ENCODE measurements at places on chromosomes 5 and 9.
A peak's percentile ranks its signal among the peaks of the same experiment; 100 is the strongest.

DNA sequence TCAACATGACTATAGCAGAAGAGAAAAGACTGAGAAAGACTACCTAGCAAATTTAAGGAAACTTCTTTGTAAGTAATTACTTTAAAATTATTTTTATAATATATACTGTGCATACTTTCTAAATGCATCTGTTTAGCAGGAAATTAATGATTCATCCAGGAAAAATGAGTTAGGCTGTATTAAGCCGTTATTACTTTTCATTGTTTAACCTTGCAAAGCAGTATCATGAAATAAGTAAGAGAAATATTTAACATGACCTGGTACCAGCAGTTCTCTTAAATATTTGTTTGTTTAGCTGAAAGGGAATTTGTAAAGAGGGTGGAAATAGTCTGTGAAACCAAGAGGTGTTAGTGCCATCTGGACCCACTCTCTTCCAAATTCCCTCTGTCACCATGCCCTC, 175.0 kb downstream of the GNAQ start:
- DNase-seq, result no peak

GRCh38 chr5:73019766-73020165, 63.9 kb downstream of the FCHO2 start:
- no peak for DNase-seq

DNA sequence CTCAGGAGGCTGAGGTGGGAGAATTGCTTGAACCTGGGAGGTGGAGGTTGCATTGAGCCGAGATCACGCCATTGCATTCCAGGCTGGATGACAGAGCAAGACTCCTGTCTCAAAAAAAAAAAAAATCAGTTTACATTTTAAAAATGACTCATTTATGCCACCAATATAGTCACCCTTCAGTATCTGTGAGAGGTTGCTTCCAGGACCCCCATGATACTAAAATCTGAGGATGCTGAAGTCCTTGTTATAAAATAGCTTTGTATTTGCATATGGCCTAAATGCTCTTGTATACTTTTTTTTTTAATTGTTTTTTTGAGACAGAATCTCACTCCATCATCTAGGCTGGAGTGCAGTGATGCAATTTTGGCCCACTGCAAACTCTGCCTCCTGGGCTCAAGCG, 5.8 kb downstream of the OCLN start:
- no peak for DNase-seq

DNA sequence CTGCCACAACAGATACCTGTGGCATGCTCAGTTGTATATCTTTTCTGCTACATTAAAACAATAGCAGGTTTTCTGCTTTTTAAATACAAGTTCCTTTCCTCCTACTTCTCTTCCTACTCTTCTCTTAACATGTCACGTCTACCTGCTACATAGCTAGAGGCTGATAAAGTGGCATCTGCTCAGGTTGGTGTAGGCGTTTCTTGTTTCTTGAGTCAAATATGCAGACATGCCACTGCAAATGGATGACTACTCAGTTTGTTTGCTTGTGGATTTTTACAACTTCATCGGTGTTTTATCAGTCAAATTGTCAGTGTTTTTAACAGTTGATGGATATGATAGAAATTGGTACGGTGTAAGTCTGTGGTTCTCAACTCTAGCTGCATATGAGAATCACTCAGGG, 525.7 kb downstream of the TLE4 start:
- no peak for DNase-seq

DNA sequence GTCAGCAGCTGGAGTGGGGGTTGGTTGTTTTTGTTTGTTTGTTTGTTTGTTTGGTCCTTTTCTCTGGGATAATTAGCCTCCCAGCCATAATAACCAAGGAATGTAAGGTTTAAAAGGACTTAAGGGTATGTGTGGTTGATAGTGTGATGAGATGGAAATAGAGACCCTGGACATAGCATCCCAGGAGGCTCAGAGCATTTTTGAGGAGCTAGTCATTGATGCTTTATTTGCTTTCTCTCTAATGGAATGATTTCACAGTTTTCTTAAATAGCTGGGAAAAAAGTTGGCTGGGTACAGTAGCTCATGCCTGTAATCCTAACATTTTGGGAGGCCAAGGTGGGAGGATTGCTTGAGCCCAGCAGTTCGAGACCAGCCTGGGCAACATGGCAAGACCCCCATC, 45.1 kb downstream of the TTC1 start:
- DNase-seq, result no peak

- DNase-seq, result no peak
Measured at GRCh38 chr5:133494232-133494922, 118.0 kb downstream of the FSTL4 start.

DNA sequence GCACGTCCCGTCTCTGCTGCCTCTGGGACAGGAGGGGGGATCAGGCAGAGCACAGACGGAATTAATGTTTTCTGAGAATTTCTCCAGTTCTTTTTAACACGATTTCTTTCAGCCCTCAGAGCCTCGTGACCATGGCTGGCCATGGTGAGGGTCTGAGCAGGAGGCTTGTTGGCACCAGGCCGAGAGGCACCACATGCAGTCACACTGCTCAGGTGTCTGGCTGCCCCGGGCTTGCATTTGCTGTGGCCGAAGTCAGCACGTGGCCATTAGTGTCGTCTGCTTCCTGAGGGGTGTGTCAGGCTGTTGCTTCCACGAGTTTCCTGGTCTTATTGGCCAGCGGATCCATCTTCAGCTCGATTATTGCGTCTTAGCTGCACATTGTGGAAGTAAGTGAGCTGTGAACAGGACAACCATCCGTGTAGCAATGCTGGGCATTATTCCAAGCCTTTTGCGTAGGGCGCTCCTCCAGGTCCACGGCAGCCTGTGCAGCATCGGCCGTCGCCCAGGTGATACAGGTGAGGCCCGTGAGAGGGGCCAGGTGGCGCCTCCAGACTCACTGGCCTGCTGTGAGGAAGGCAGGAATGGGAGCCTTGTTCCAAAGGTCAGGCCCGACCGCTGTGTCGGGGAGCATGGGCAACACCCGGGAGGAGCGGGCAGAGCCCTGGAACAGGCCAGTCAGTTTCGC, 114.2 kb upstream of the CACNA1B start:
- no peak for DNase-seq

- no peak for DNase-seq
Measured at GRCh38 chr9:12414514-12414913, 278.7 kb upstream of the TYRP1 start.

DNA sequence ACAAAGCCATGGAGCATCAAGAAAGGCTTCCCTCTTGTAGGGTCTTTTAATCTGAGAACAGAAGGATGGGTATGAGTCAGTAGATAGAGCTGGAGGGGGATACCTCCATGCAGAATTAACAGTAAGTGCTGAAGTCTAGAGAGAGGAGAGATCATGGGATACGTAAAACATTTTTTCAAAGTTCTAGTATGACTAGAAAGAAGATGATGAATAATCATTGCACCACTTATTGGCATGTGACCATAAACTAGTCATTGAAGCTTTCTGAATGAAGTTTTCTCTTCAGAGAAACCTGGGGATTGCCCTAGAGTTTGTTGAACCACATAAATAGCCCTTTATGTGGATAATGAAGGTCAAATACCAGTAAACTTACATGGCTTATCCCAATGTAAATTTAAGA, 48.6 kb upstream of the PTPRD start:
- DNase-seq, result no peak

DNA sequence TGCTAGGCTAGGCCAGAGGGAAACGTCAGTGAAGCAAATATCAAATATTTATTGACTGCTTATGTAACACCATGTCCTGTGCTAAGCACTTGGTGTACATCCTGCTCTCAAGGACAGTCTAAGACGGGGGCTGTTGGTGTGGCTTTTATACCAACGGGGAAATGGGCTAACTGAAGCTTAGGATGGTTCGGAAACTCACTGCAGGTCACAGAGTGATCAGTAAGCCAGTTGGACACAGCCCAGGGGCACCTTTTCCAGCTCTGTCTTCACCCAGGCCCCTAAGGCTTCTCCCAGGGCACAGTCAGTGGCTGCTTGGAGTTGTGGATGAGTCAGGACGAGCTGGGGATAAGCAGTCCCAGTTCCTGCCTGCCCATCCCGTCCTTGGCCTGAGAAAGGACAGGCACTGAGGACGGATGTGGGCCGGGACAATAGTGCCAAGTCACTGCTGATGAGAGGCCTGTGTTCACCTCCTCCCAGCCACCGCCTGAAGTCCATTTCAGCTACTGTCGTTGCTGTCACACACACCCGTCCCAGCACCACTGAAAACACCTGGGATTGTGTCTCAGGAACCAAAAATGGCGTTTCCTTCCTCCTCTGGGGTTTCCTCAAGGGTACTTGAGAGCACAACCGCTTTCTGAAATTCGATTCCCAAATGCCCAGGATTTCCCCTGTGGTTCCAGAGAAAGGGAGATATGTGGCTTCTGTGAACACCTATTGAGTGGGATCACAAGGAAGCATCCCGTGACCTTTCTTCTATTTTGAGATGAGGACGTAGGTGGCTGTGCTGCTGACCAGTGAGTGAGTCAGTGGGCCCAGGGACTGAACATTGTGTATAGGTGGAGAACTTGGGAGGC, 17.5 kb upstream of the SPRY4 start:
- no peak for DNase-seq

GRCh38 chr5:6574537-6575245, 58.2 kb downstream of the NSUN2 start:
- DNase-seq, result no peak

- DNase-seq, result no peak
Measured at GRCh38 chr5:143964919-143965318, 153.0 kb downstream of the HMHB1 start.

- peak; percentile 98 for DNase-seq
Measured at GRCh38 chr5:179265514-179266290, 79.6 kb downstream of the ADAMTS2 start.

GRCh38 chr5:128349044-128349858, 188.8 kb downstream of the FBN2 start:
- no peak for DNase-seq

GRCh38 chr5:119070578-119070827, 384 bp upstream of the DMXL1 start:
- DNase-seq, result no peak

DNA sequence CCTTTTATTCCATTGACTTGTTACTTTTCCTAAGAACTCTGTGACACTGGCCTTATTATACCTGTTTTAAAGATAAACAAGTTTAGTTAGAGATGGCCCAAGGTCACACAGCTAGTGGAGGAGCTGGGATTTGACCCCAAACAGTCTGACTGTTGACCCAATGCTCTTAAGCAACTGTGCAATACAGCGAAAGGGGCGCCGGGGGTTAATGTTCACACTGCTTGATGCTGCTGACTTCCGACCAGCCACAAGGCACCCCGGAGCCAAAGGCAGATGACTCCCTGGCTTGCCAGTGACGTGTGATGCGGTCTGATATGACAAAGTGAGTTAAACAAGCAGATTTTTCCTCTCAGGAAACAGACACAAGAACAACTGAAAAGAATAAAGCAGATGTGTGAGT, 23.9 kb downstream of the PIK3R1 start:
- no peak for DNase-seq

DNA sequence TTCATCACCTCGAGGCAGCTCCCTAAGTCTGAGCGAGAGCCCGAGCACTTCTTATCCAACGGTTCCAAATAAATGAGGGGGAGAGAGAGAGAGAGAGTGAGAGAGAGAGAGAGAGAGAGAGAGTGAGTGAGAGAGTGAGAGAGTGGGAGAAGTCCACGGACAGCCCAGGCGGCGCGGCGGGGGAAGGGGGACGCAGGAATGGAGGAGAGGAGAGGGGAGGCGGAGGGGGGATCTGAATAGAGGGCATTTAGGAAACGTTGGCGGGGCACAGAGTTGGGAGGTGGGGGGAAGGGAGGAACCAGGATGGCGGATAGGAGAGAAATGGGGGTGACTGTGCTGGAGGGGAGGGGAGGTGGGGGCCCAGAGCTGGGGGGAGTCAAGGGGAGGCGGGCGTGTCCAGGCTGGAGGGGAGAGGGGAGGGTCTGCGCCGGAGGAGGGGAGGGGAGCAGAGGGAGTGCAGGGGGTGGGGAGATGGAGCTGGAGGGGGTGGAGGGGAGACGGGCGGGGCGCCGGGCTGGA, 398 bp upstream of the BASP1 start:
- no peak for DNase-seq

DNA sequence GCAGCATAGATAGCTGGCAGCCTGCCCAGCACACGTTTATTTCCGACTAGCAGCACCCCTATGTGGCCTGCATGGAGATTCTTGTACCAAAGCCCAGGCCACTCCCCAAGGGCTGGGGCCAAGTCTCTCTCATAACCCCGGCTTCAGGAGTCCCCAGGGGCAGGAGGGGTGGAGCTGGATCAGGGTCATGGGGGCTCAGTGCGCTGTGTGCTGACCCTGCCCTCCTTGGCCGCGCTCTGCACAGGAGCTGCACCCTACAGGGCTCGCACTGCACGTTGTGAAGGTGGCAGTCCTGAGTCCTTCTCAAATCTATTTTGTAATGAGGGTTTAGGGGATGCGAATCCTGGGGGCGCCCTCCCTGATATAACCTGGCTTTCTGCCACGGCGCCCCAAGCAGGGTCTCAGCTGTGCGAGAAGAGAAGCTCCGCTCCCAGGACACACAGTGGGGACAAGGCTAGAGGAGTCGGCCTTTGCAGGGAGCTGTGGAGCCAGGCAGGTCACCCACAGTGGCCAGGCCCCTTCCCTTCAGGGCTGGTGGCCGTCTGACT, 28.6 kb downstream of the NKD2 start:
- no peak for DNase-seq

DNA sequence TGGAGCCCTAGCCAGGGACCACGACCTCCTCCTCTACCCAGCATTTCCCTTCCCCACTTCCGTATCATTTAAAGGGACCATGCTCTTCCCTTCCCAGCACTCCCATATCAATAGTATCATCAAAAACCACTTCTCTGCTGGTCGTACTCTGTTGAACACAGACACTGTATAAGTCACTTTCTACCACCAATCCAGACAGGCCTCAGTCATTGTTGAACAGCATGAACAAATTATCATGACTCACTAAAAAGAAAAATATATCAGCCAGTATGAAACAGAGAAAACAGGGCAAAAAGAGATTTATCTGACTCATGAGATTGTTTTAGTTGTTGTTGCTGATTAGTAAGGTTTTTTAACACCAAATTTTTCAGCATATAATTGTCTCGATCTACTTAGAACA, 89.8 kb downstream of the CDKN2A start:
- no peak for DNase-seq

DNA sequence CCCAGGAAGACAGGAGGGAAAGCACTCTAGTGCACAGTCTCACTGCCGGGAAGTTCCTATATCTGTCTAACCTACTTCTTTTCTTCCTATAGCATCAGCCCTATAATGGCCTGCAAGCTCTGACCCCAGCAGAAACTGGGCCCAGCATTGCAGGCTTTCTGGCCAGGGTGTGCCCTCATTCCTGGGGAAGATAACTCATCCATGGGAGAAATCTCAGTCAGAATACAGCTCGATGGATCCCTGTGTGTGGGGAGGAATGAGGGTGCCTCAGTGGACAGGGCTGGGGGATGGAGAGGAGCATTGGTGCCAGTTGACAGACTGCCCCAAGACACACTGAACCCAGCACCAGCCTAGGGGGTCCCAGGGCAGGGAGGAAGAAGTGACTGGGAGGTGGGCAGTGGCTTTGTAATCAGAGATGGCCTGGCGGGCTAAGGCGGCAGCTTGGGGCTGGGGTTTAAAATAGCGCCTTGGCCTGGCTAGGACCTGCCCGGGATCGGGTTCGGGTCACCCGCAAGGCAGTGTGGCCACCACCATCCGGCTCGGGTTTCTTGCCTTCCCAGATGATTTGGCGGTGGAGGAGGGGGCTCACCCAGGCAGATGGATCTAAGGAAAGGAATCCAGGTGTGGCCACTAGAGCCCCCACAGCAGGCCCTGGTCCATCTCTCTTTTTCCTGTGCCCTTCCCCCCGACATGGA, 7.6 kb upstream of the CXXC5 start:
- no peak for DNase-seq
